ENCODE measurements at places on chromosomes 3 and 15.
A peak's percentile ranks its signal among the peaks of the same experiment; 100 is the strongest.

GRCh38 chr3:190070622-190071347 lies 49.9 kb downstream of the P3H2 start:
- DNase-seq: no peak

DNA sequence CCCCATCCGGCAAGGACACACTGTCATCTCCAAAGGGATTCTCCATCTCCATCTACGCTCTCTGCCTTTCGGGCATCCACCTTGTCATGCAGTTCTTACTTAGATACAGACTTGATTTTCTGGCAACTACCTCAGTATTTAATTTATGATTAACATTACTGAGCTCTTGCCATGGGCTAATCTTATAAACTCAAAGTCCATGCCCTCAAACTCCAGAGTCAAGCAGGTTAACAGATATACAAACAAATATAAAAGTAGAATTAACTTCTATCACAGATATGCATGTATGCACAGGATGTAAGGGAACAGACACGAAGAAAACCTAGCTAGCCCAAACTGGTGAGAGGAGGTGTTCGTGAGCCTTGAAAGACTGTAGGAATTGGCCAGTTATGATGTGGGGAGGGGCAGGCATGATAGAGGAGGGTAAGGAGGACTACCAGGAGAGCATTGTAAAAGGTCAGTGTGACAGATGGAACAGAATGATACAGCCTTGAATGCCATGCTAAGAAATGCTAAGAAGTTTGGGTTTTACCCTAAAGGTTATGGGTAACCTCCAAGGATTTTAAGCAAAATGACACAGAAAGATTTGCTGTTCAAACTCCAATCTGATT lies 334.3 kb downstream of the ULK4 start:
- no peak for DNase-seq

DNA sequence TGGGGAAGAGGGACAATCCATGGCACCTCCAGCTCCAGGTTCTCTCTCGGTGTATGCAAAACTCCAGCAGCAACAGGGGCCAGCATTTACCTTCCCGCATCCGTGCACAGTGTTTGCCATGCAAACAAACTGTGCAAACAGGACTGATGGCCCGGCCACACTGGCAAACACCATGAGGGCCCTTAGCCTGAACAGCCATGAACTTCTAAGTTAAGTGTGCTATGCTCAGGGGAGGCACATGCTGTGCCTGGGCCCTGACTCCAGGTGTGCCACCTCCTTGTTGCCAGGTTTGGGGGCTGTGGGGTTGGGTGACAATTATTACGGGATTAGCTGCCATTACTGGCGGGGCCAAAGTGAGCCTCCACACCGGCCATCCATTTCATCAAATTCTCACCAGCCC lies 57.5 kb downstream of the CACNA2D2 start:
- DNase-seq: peak; percentile 89

- no peak for DNase-seq
Observed at GRCh38 chr3:149270180-149270579, 48.6 kb upstream of the CP start.

- DNase-seq: no peak
Observed at GRCh38 chr3:137294839-137295238, 337.1 kb downstream of the IL20RB start.

DNA sequence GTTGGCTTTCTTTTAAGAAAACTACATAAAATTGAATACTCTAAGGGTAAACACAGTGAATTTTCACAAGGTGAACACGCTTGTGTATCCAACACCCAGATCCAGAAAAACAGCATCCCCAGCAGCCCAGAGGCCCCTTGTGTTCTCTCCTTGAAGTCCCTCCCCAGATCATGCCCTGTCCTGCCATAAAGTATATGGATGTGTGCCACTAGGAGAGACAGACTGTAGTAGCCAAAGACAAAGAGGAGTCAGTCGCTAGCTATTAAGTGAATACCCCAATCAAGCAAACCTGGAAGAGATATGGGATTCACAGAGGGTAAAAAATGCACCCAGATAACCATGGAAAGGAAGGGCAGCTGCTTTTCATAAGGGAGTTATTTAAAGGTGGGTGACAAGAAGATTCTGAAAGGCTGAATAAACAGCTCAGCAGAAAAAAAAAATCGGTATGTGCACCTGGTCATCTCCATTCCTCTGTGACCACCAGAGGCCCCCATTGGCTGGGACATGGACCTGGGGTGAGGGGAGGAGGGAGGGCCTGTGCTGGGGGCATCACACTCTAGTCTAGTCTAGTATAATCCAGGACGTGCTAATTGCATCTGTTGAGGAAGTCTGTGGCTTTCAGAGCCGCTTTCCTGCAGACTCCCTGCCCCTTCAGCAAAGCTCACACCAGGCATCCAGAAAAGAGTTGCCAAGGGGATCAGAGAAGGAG lies 167.3 kb upstream of the NDN start:
- DNase-seq: no peak

- no peak for DNase-seq
Observed at GRCh38 chr3:163175970-163176369, 1679.4 kb downstream of the OTOL1 start.

DNA sequence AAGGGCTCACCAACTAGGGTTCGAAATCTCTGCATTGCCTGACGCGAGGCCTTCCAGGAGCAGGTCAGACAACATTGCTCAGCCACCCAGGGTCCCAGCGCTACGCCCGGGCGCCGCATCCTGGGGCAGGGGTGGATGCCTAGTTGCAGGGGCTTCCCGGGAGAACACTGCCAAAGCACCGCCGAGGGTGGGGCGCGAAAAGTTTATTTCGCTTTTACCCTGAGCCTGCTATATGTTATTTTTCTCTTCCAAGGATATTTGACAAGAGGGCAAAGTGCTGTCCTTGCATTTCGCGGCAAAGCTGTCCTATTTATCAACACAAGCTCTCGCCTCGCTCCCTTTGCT lies 549 bp upstream of the SOX14 start:
- DNase-seq: no peak

GRCh38 chr3:354432-354831 lies 157.9 kb downstream of the CHL1 start:
- DNase-seq: peak; percentile 15

DNA sequence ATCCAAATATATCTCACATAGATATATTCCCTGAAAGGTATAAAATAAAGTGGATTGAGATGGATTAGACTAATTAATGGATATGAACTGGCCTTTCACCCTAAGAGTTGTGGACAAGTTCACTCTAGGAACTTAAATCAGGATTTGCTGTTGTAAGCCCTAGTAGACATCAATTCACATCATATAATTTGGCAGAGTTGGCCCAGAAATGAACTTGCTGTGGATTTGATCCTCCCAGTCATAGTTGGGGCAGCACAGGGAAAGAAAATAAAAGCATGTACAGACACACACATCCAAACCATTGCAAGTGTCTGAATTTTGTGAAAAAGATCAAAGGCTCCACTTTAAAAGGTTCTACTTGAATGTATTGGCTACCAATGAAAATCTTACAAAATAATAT lies 734.7 kb upstream of the NR2F2 start:
- no peak for DNase-seq

DNA sequence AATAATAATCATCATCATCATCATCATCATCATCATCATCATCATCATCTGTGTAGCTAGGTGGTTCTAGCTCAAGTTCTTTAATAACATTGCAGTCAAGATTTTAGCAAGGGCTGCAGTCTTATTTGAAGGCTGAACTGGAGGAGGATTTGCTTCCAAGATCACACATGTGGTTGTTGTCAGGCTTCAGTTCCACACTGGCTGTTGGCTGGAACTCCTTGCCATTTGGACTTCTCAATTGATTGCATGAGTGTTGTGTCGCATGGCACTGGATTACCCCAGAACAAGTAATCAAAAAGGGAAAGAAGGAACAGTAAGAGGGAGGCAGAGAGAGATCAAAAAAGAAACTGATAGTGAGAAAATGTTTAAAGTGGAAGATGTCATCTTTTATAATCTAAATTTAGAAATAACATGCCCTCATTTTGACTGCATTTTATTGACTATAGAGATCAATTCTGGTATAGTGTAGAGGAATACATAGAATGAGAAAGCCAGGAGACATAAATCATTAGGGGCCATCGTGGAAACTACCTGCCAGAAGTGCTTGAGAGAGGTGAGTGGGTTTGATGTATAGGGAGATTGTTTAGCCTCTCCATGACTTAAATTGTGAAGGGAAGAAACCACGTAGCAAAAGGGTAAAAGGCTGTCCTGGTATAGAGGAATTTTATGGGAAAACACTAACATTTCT lies 346.6 kb upstream of the RBMS3 start:
- DNase-seq: no peak

GRCh38 chr3:9552252-9552999 lies 1.2 kb downstream of the LHFPL4 start:
- DNase-seq: peak; percentile 69

GRCh38 chr3:15796331-15796730 lies 1.4 kb downstream of the ANKRD28 start:
- DNase-seq: no peak

- no peak for DNase-seq
Observed at GRCh38 chr3:12512534-12513118, 28.3 kb downstream of the TSEN2 start.

GRCh38 chr15:39624806-39625205 lies 43.9 kb downstream of the THBS1 start:
- no peak for DNase-seq

DNA sequence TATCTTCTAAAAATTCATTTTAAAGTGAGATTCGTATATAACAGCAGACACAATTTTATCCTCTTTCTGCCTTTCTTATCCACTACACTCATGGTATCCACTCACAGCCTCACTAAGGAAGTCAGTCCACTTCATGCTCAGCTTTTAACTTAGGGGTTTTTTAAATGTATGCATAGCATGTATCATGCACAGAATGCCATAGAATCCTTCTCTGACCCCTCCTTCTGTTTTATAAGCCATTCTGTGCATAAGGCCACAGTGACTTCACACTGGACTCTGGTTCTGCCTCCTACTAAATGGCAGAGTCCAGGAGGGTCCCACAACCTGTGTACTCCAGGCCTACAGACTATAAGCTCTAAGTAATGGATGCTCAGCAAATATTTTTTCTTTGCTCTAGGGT lies 129.2 kb downstream of the ATG7 start:
- DNase-seq: no peak

Data from HuH-7 (cell line).